ENCODE measurements at places on chromosomes 16 and 17. TPM values are rescaled to one million over a fixed set of nuclear protein-coding genes. Genes with fewer than 3 reads are reported as not detected.

Gene SOX9
- not detected for total RNA-seq

DNA sequence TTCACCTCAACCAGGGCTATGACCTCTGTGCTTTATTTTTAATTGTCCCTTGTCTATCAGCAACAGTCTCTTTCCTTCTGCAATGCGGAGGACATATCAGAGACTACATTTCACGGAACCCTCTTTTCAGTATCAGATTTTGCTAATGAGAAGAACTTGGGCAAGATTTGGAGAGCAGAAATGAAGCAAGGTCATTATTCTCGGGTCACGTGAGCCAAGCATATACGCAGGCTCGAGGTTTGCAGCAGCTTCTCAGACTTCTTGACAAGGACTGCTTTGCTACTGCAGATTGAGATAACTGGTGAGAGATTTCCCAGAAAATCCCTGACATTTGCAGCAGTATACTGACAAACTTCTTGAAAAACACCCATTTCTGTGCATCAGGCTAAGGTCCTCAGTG, 30.4 kb downstream of the ABCA10 start:
- H3K27ac ChIP-seq, result no peak overlapping the region
- no peaks in the 10 kb centered on the region for H3K27me3 ChIP-seq
- no peaks in the 10 kb centered on the region for H3K4me1 ChIP-seq
- no peak overlapping the region for H3K4me3 ChIP-seq
- H3K36me3 ChIP-seq, result no peaks in the 10 kb centered on the region

- H3K36me3 ChIP-seq, result peaks cover 47% of the 10 kb centered on the region
- H3K4me3 ChIP-seq, result peak overlapping the region; percentile 67
- peak overlapping the region; percentile 87 for H3K27ac ChIP-seq
- H3K27me3 ChIP-seq, result no peaks in the 10 kb centered on the region
- peaks cover 73% of the 10 kb centered on the region for H3K4me1 ChIP-seq
Measured at GRCh38 chr17:17175917-17176316, 30.2 kb downstream of the PLD6 start.

Gene C16orf74
- total RNA-seq, result 0.17 TPM

Gene SLC13A5
- not detected for total RNA-seq

GRCh38 chr16:24729951-24730815, 732 bp downstream of the TNRC6A start:
- peak overlapping the region; percentile 96 for H3K27ac ChIP-seq
- no peaks in the 10 kb centered on the region for H3K27me3 ChIP-seq
- peak overlapping the region; percentile 92 for H3K4me3 ChIP-seq
